ENCODE measurements at places on chromosomes 7 and 10.

GRCh38 chr7:102230593-102230992 lies 56.1 kb upstream of the SH2B2 start:
- no peak for DNase-seq

GRCh38 chr7:43405948-43406347 lies 177.0 kb upstream of the STK17A start:
- no peak for DNase-seq

GRCh38 chr10:104002911-104003310 lies 36.0 kb downstream of the SLK start:
- no peak for DNase-seq

GRCh38 chr7:95397381-95397780 lies 1.2 kb upstream of the PON3 start:
- no peak for DNase-seq

DNA sequence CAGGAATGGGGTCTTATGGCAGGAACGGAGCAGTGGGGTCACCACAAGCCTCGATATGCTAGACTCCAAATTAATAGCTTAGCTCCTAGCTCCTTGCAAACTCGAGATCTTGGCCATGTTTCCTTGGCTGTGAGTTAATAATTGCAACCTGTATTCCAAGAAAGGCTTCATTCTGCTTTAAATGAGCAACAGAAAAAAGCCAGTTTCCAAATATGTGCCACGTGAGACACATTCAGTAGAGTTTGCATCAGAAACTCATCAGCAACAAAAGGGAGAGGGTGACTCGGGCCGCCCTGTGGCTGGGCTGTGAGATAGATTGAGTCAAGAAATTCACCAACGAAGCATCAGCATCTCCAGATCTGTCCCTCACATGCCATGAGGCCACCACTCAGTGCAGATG lies 112.0 kb downstream of the NPTX2 start:
- DNase-seq, result no peak

- no peak for DNase-seq
Measured at GRCh38 chr10:34859170-34859569, 44.1 kb upstream of the PARD3 start.

- no peak for DNase-seq
Measured at GRCh38 chr7:131483586-131483985, 72.8 kb downstream of the PODXL start.

DNA sequence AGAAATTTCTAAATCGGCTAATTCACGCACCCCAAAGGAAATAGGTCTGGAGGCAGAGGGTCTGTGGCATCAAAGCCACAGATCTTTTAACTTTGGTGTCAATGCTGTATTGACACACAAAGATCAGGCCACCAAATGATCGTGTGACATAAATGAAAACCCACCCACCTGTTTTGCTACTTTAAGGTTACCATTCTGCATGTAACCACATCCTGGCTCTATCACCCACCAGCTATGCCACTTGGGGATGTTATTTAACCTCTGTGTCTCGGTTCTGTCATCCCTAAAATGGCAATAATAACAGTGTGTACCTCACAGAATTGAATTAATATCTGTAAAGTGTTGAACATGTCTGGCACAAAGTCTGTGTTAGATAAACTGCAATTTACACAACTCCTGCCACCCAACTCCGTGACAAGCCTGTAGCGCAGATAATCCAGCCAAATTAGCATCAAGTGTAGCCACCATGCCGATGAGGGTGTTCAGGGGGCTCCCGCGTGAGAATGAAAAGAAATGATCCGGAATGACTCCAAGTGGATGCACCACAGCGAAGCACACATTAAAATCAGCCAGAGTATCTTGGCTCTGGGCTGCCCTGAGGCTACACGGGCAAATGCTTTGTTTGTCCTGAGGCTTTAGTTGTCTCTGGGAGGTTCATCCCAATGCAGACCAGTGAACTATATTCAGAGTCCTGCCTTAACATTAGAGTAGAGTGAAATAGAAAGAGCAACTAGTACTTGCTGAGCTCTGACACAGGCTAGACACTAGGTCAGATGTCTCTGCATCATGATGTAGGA lies 158.4 kb upstream of the NEBL start:
- no peak for DNase-seq

DNA sequence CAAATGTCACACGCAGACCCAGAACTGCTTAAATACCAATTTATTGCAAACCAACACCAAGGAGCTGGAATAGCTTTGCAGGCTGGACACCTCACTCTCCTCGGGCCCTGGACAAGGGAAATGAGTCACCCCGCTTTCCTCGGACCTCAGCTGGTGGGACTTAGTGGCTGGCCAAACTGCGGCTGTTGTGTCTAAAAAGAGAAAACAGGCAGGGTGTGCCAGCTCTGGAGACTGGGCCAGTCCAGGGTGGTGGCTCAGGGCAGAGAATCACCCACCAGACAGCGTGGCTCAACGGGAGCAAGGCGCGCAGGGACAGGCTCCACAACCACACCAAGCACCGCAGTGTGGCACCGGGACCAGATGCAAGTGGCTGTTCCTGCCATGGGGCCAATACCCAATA lies 58.2 kb upstream of the CAMK2B start:
- no peak for DNase-seq

DNA sequence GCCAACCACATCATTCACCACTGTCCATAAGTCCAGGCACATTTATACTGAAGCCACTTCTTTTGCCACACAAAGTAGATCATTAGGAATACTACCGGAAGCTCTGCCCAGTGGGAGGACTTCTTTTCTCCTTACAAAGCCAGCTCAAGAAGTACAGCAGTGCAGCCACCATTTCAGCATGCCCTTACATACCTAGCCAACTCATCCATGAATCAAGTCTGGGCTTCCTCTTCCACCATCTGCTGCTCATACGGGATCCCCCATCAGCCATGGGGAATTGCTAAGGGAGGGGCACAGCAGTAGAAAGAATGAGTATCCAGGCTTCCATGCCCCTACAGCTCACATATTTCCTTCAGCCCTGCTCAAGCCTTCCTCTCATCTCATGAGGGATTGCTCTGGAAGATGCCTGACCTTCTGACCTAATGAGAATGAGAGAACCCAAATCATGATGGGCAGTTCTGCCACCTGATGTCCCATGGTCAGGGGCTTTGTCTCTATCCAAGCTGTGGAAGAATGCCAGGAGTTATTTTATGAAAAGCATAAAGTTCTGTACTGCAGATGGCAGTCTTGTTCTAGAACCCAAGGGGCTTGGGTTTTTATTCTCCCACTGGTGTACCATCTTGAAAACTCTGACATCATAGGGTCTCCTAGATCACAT lies 39.5 kb downstream of the ACSM6 start:
- DNase-seq, result no peak

DNA sequence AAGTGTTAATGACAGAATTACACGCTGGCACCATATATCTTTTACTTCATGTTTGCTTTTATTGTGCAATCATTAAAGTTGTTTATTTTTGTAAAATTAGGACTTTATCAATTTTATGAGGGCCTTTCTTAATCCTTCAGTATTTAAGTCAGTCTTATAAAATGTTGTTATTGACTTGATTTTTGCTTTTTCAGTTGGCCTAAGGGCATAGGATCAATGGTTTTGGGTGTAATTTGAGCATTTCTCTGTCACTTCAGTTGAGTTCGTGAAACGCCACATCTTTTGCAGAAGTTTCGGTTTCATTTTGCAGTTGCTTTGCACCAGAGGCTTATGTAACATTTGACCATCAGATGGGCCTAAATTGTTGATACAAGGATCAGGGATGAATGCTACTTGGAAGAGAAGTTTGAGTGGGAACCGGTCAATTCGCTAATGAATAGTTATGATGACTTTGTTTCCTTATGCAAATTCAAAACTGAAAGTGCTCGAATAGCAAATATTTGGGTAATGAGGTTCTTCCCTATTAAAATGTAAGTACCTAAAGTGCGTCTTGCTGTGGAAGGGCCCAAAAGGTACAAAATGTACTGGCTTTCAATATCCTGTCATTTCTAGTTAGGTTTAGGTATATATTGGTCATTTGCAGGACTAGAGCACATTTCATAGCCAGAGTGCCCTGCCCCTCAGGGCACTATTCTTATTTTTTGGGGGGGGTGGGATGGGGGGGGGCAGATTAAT lies 340.9 kb downstream of the LRMDA start:
- DNase-seq, result no peak

GRCh38 chr7:93043385-93043985 lies 74.3 kb downstream of the SAMD9 start:
- DNase-seq, result no peak

DNA sequence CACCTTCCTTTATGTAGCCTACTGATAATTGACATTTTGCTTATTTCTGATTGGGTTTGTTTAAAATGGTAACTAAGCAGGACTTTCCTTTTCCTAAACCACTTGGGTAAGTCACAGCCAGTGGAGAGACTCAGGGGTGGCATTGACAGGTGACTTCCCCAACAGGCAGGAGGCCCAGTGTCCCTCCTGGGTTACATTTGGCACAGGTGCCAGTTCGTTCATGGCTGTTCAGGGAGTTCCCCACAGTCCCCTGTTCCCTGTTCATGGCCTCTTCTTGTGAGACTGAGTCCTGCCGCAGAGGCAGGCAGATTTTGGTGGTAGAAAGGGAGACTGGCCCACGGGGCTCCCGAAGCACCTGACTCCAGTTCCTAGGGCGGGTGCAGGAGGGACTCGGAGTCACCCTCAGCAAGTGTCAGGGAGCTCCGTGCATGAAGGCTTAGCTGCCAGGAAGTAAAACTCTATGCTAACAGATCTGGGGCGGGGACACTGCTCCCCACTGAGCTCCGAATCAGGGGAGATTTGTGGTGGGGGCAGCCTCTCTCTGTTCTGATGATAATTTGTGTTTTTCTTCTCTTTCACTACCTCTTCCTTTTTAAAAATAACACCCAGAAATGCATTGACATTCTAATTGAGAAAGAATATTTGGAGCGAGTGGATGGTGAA lies 84.1 kb downstream of the EZH2 start:
- DNase-seq, result no peak

DNA sequence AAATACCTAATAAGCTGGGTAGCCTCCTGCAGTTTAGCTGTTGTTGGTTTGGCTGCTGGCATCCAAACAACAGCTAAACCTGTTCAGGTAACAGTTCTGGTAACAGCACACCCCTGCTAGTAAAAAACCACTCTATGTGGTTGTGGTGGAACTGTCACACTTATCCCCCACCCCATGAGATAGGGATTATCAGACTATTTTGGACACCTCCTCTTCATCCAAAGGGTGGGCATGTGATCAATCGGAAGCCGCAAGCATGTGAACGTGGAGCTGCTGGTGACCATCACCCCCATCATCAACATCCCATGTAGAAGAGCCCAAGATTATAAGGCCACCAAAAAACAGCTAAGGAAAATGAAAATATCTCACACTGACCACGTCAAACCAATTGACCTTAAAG lies 2.5 kb downstream of the MTPAP start:
- no peak for DNase-seq

GRCh38 chr7:106486331-106486730 lies 174.6 kb downstream of the CCDC71L start:
- no peak for DNase-seq
